ENCODE measurements at places on chromosomes 1 and 21. TPM values are rescaled to one million over a fixed set of nuclear protein-coding genes. Genes with fewer than 3 reads are reported as not detected.

Gene RGSL1
- total RNA-seq: not detected

Gene TMCO4
- 13.3 TPM for total RNA-seq

Gene ACBD3
- 58.0 TPM for total RNA-seq

Gene ERG
- total RNA-seq: 1.1 TPM

Gene HRNR
- total RNA-seq: not detected

Gene NBPF6
- total RNA-seq: not detected

Gene CYP4Z1
- not detected for total RNA-seq

Gene VWA5B1
- total RNA-seq: not detected

Gene OXCT2
- 2.4 TPM for total RNA-seq

Gene TNFRSF4
- total RNA-seq: 1.9 TPM

Gene SPRR2G
- not detected for total RNA-seq

Gene B3GALNT2
- total RNA-seq: 20.9 TPM

Gene PIAS3
- 25.8 TPM for total RNA-seq

Gene SEC22B
- 46.2 TPM for total RNA-seq

Gene SUSD4
- not detected for total RNA-seq

Gene S100A9
- not detected for total RNA-seq

Gene PLA2G4A
- 67.5 TPM for total RNA-seq

Gene BATF3
- total RNA-seq: not detected

Gene IFFO2
- total RNA-seq: 6.3 TPM

Gene DNAH14
- total RNA-seq: 2.7 TPM

Gene CDC42BPA
- 25.6 TPM for total RNA-seq

Gene LPAR3
- total RNA-seq: not detected

Gene CXADR
- 2.4 TPM for total RNA-seq

Gene SPRR2B
- total RNA-seq: not detected

Gene MNDA
- not detected for total RNA-seq

Gene C4BPA
- under 0.01 TPM for total RNA-seq

Gene TAS1R1
- total RNA-seq: not detected

Gene CD53
- total RNA-seq: not detected

Gene MPL
- total RNA-seq: not detected

Gene FAM110D
- not detected for total RNA-seq

Gene IGSF9
- total RNA-seq: not detected

Gene ITLN1
- 0.65 TPM for total RNA-seq

Gene ABL2
- 15.9 TPM for total RNA-seq

Gene FAM78B
- not detected for total RNA-seq

Gene LCE1E
- total RNA-seq: not detected

Gene PRAMEF14
- not detected for total RNA-seq

Gene ELAPOR1
- not detected for total RNA-seq

Gene EXTL1
- total RNA-seq: not detected

Gene RUNX1
- total RNA-seq: 13.0 TPM

Gene KCNJ15
- total RNA-seq: not detected

Gene TNFSF18
- 2.3 TPM for total RNA-seq

Gene USF1
- total RNA-seq: 49.8 TPM

Gene RAB42
- 0.54 TPM for total RNA-seq

Gene RNF223
- total RNA-seq: not detected

Gene PPP1R15B
- 28.7 TPM for total RNA-seq

Gene SIM2
- not detected for total RNA-seq

Gene CRNN
- not detected for total RNA-seq

Gene SDF4
- total RNA-seq: 231 TPM

Gene KRTAP10-10
- not detected for total RNA-seq

Gene IFI44
- total RNA-seq: 5.8 TPM

Gene ANGPTL3
- total RNA-seq: not detected

Measured in cardiac atrium fibroblast (primary cell).